Gastrocnemius medialis (tissue), 4 donors: ENCODE measurements at places on chromosomes 2 and 18.

DNA sequence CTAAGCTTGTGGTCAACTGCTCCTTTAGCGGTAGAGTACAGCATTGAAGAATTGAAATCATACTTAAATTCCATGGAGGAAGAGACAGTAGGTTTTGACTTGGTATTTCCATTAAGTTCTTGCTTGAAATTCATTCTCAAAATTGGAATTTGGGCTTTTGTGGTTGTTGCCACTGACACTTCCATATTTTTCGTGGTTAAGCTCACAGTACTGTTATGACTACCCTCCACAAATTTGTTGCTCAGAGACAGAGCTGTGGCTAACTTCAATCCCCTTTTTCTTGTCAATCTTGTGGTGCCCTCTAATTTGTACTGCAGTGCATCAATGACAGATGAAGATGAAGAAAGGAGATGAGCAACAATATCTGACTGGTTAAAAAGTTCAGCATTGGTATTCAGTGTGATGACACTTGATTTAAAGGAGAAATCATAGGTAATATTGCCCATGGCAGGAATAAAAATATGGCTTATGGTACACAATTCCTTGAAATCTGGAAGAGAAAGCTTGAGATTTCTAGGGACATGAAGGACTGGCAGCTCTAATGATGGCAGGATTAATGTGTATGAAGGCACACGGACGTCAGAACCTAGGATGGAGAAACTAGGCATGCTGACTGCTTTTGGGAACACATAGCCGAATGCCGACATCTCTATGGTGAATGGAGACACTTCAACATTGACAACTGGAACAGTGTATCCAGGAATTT, 37.3 kb downstream of the APOB start:
- DNase-seq, result no peak

- DNase-seq, result no peak
Measured at GRCh38 chr18:10926621-10927161, 222.7 kb downstream of the PIEZO2 start.

GRCh38 chr2:177579486-177580036, 187.0 kb downstream of the AGPS start:
- no peak for DNase-seq

GRCh38 chr2:42236911-42237310, 67.8 kb downstream of the EML4 start:
- DNase-seq, result no peak

DNA sequence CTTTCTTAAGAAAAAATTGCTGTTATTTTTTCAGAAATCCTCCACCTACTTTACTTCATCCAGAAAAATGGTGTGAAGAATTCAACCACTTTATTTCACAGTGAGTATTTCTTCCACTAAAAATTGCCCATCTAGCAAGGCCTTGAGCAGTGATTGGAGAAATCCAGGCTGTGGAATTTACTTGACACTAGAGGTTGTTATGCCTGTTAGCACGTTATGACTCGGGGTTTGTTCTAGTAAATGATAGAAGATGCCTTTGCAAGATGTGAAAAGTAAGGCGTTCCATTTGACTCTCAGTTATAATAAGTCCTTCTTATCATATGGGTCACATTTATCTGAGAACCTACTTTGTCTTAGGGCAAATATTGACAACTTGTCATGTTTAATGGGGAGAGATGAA, 157.4 kb downstream of the MYO3B start:
- no peak for DNase-seq

GRCh38 chr2:134228493-134228903, 25.4 kb upstream of the MGAT5 start:
- DNase-seq, result no peak

- no peak for DNase-seq
Measured at GRCh38 chr2:63614448-63614968, 25.7 kb downstream of the MDH1 start.

GRCh38 chr2:119522671-119523070, 1.6 kb downstream of the SCTR start:
- no peak for DNase-seq

DNA sequence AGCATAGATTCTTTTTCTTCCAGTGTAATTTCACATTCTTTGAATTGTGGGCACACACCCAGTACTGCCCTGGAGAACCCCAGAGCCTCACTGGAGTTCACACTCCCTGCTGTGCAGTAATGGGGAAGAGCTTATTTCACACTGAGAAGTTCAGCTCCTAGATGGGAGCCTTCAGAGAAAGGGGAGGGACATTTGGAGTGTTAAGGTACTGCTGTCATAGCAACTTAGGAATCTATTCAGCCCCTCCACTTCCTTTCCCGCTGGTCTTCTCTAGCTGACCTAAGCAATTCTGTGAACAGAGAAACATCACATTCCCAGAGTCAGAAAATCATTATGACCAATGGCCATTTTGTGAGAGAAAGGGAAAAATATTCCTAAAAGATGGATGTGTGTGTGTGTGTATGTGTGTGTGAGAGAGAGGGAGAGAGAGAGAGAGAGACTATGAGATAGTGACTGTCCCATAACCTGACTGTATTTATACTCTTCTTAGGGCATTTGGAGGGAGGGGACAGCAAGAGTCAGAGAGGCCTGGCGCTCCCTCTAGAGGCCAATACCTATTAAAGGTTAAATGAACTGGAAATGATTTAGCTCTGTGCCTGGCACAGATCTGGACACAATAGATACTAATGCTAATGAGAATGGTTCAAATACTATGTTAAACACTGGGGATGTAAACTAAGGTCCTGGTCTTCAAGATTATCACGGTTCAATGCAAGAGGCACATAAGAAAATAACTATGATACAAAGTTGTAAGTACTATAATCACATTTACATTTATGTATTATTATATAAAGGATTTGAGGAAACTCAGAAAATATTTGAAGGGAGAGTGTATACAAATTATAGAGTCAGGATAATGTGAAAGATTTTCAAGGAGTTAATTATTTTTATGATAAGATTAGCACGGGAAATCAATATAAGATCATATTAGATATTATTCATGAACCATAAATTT, 41.5 kb upstream of the RPE start:
- DNase-seq, result no peak

DNA sequence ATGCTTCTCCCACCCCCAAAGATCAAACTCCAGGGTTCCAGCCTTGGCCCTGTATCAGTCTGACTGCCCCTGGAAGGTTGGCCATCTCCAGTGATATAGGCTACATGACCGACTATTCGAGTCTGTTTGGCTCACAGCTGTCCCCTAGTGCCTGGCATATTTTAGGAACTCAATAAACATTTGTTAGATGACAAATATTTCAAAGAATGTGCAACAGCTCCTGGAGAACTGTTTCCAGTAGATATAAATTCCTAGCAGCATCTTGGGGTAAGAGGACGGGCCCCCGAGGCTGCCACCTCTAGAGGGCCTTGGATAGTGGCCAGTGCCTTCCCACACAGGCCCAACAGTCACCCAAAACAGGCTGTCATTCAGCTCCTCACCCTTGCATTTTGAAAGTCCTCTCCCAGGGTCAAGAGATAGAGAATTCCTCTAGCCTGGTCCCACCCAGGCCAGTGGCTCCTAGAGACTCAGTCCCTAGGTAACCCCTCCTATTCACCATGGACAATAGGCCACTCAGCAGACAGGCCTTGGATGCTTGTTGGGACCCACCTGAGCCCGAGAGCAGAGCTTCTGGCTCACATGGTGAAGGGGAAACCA, 45.1 kb upstream of the ATP6V1B1 start:
- DNase-seq, result no peak

DNA sequence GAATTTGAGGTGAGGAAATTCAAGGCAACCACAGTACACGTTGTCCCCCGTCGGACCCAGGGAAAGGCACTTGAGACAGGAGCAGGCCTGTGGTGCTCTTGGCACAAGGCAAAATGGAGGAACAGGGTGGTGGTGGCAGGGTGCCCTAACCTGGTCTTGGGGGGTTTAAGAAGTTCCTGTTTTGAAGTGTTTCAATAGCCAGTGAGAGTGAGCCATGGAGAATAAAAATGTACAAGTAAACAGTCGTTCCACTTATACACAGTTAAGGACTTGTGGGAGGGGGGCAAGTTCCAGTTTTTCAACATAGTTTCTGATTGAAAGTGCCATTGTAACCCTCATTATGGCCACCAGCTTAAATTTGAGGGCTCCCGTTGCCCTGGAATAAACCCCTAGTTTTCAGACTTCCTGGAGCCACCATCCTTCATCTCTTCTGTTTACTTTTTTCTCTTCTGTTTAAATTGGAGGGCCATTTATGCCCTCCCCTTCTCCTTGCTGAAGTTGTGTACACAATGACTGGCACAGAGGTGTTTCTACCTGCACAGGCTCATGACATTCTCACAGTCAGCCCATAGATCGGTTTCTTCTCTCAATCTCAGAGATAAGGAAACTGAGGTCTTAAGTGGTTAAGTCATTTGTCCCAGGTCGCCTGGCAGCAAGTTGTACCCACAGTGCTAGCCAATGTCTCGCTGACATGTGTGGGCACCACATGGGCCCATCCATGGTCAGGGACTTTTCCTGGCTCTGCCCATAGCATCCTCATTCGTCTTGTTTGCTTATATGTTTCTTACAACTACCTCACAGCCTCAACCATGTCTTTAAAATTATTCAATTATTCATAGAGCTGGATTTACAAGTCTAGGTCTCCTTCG, 66.0 kb upstream of the ST3GAL5 start:
- DNase-seq, result no peak

DNA sequence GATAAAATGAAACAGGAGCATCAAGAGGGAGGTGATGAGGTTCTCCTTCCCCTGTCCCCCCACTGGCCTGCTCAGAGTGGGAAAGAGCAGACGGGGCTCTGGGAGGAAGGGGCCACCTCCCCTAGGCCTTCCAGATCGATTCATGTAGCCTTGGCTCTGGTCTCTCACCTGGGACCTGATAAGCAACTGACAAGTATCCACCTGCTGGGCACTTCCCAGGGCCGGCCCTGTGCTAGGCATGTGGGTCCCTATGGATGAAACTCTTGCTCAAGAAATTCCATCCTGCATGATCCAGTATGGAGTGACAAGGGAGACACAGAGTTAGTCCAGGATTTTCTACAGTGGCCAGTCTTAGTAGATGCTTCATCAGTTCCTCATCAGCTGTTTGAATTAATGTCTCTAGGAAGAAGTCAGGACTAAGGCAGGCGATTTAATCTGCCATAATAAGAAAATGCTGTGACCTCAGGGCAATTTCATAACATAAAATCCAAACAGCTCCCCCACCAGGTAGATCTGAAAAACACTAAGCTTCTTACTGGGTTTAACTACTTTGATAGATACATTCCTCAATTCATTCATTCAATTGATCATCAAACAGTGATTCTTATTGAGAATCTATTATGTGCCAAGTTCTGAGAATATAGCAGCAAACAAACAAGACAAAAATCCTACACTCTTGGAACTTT, 44.7 kb upstream of the ZFP36L2 start:
- no peak for DNase-seq

- DNase-seq, result no peak
Measured at GRCh38 chr2:28108143-28108542, 217.6 kb downstream of the BABAM2 start.

- no peak for DNase-seq
Measured at GRCh38 chr2:84850471-84850870, 30.4 kb downstream of the TRABD2A start.

DNA sequence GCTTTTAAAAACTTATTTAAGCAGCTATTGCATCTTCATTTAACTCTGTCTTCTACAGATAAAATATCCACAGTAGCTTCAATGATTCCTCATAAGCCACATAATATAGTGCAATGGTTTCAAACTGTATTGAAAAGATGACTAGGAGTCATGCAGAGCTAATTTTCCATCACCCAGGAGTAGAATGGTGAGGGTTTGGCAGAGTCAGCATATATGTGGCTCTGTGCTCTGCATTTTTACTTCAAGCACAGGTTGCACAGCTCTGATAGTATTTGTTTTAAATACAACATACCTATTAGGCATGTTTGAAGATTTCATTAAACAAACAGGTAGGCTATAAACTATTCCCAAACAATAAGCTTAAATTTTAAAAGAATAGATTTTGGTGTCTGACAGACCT, 731.9 kb upstream of the VRK2 start:
- DNase-seq, result no peak

DNA sequence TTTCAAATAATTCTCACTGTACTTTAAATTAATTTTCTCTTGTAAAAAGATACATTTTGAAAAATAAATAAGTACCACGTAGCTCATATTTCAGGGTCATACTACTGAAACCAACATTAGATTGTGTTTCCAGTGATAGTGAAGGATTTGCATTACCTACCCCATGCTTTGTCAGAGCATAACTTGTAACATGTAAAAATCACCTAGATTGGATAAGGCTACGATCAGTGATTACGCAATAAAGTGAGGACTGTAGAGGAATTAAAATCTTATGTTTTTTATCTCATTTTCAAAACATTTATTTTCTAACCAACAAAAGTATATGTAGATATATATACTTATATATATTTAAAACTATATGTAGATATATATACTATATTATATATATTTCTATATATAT, 89.4 kb upstream of the VRK2 start:
- no peak for DNase-seq

DNA sequence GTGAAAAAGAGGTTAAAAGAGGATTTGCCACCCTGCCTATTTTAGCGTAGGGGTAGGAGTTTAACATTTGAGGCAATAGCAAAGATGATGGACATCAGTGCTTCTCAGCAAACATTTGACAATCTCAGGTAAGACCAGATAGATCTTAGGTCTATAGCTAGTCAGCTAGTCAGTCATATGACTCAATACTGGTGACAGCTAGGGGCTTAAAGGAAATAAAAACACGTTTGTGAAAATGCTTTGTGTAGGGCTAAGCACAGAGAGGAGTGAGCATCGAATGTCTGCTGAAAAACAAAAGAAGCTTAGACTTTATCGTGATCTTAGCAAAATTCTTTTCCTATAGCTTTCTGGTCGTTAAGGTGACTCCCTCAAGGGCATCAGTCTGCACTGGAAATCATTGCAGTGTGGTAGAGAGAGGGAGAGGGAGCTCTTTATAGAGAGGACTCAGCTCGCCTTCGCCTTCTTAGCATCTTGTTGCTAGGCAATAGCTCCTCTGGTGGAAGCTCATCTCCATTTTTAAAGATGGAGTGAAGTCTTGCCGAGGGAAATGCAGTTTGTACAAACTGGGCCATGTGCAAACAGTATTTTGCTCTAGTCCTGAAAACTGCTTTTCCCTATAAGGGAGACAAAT, 62.8 kb upstream of the SLC38A11 start:
- DNase-seq, result no peak

GRCh38 chr2:84888401-84889276, 7.8 kb upstream of the TRABD2A start:
- DNase-seq, result no peak

GRCh38 chr18:39200153-39200552, 1634.6 kb upstream of the CELF4 start:
- no peak for DNase-seq

DNA sequence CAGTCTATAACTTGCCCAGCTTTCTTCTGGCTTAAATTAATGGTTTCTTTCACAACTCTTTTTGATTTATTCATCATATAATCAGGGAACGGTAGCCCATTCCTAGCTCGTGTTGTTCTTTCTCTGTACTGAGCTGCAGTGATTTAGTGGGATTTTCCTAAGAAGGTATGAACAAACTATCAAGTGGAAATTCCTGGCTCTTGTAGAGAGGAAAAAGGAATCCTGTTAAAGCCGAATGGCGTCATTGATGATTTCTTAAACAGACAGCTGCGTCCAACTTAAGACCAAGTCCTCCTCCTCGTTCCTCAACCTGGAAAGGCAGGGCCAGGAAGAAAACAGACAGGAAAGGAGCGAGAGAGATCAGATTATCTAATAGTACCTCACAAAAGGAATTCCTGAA, 69.2 kb upstream of the CABLES1 start:
- no peak for DNase-seq
